ENCODE measurements at places on chromosomes 16 and 17.

GRCh38 chr16:89957216-89957785 lies 8.7 kb downstream of the DEF8 start:
- DNase-seq: no peak

DNA sequence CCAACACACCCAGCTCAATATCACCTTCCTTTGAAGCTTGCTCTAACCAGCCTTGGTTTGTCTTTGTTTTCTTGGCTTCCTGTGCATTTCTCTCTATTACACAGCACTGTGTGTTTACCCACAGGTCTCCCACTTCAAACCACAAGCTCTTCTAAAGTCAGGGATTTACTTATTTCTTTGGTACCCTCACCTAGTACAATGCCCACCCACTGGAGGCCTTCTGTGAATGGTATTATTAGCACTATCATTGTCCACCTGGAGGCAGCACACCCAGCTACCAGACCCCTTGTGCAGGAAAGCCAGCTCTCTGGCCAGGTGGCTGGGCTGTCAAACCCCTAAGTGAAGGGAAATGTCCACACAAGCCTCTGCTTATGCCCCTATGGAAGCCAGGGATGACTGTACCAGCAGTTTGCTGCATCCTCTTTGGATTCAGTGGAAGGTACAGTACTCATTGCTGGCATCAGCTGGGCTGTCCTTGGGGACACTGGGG lies 9.4 kb upstream of the TOP2A start:
- no peak for DNase-seq

GRCh38 chr17:44779211-44780025 lies 20.6 kb downstream of the ADAM11 start:
- DNase-seq: peak; percentile 87

DNA sequence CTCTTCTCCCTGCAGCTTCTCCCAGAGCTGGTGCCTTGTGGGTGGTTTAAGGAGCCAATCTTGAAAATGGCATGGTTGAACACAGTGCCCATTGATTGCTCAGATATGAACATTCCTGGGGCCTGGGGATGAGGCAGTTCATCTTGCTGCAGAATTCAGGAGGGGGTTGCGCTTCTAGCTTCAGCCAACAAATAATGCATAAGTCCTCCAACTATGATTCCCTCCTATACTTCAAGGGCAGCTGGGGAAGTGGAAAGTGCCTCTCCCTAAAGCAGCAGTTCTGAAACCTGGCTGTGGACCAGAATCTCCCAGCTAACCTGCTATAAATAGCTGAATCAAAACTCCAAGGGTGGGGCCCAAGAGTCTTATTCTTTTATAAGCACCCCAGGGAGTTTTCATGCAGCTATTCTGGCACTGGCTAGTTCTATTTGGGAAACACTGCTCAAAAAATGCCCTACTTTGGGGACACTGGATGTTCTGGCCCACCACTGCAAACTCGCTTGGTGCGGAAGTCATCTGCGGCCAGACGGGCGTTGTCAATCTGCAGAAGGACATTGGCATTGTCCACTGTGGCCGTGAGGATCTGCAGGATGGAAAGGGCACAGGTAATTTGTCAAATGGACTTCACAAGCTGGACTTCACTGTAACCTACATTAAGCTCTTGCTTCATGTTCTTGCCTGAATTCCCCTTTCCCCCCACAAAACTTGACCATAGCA lies 130.3 kb downstream of the CCDC144A start:
- DNase-seq: no peak

GRCh38 chr16:24324421-24324820 lies 68.3 kb downstream of the CACNG3 start:
- DNase-seq: no peak

DNA sequence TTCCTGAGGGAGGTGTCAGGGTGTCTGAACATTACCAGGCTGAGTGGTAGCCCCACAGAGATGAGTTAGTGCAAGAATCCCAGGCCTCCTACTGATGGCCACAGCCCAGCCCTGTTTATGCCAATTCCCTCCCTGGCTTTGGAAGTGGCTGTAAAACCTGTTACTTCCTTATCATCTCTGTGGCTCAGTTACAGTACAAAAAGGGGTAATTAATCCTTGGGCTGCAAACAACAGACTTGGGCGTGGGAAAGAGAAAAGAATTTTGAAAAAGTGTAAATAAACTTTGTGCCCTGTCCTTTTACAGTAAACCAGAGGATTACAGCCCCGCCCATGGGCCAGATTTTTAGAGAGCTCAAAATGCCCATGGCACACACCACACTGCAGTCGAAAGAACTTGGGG lies 73.1 kb upstream of the AXIN2 start:
- no peak for DNase-seq

GRCh38 chr17:39208136-39208535 lies 8.1 kb downstream of the RPL19 start:
- DNase-seq: no peak

Measured in activated naive CD4-positive, alpha-beta T cell treated with Interleukin-2 at 50 U/mL for 16 hours (primary cell).